Stimulated activated effector memory CD8-positive, alpha-beta T cell treated with anti-CD3 and anti-CD28 coated beads, Interleukin-12 subunit alpha, Interleukin-12 subunit beta, amount 100 ng/mL, for 72 hours (primary cell): ENCODE measurements at places on chromosomes 16 and 17.
A peak's percentile ranks its signal among the peaks of the same experiment; 100 is the strongest.

DNA sequence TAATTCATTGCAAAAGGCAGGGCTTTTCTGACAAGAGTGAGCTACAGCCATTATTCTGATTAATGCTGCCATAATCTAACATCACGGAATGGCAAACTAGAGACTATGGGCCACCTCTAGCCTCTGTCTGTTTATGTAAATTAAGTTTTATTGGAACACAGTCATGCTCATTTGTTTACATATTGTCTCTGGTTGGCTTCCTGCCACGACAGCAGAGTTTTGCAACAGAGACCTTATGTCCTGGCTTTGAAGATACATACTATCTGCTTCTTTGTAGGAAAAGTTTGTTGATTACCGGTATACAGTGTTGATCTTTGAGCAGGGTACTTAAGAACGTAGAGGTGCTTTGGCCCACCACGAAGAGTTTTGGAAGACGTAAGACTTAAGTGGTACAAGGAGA, 715.9 kb upstream of the RBFOX1 start:
- DNase-seq, result no peak

DNA sequence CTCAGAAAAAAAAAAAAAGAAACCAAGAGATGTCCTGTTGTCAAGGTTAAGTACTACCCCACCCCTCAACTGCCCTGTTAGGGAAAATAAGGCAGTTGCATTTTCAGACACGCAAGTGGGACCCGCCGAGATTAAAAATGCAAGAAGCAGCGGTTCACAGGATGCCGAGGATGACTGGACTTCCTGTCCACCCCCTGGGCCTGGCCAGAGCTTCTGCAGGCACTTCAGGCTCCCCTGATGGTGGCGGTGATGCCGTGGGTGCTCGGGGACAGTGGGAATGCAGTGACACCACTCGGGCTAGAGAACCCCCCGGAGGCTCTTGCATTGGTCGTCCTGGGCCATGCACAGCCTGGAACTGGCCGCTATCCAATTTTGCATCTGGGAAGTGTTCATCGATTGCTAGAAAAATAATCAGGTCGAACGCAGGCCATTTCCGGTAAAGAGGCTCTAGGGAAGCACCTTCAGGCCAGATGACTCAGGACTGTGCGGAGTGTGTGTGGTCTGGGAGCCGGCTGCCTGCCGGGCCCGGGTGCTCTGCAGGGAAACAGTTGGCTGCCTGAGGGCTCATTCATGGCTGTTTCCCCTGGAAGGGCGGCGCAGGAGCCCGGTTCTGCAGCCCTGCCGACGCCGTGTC, 13.4 kb upstream of the CRISPLD2 start:
- no peak for DNase-seq

- no peak for DNase-seq
These were observed 1.5 kb downstream of the PIEZO1 start for GRCh38 chr16:88783391-88784073.

DNA sequence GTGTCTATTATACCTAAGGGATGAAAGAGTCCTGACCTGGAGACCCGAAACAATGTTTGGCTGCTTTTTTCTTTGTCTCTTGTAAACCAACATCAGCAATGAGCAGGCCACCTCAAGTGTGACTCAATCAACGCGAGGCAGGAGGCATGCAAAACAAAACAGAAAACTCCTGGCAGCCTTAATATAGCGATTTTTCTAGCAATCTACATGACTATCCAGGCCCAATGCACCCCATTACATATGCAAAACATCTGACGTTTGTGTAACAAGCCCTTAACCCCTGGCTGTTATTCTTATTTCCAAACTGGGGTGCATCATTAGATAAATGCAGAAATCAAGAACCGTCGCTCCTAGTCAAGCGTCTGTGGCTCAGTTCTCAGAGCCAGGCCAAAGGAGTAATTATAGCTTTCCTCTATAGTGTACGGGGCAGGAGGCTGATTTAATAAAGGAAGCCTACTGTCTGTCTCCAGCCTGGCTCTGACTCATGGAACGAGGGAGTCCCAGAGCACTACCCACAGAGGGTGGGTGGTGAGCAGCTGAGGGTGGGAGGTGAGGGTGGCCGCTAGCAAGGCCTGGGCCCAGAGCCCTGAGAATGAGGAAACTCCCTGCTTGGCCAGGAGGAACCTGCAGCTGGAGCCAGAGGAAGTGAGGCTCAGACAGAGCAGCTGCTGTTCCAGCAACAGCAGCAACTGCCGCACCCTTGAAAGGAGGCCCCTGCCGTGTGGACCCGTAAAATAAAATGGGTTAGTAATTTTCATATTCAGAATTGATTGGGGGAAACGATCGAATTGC, 43.9 kb downstream of the CHD9 start:
- DNase-seq, result peak; percentile 20

DNA sequence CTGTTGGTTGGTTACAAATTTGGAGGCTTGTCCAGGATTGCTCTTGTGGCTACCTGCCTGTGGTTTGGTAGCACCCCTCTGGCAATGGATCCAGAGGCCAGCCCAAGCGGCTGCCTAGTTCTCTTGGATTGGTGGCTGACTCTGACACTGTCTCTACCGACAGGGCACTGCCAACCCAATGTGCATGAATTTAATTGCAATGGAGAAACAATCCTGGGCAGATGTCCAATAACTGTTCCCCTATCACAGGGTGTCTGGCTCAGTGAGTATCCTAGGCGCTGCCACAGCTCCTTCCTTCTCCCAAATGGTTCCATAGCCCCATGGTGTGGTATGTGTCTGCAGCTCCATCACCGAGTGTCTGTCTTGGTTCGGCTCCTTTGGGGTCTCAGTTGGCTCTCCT, 19.5 kb downstream of the N4BP1 start:
- no peak for DNase-seq

DNA sequence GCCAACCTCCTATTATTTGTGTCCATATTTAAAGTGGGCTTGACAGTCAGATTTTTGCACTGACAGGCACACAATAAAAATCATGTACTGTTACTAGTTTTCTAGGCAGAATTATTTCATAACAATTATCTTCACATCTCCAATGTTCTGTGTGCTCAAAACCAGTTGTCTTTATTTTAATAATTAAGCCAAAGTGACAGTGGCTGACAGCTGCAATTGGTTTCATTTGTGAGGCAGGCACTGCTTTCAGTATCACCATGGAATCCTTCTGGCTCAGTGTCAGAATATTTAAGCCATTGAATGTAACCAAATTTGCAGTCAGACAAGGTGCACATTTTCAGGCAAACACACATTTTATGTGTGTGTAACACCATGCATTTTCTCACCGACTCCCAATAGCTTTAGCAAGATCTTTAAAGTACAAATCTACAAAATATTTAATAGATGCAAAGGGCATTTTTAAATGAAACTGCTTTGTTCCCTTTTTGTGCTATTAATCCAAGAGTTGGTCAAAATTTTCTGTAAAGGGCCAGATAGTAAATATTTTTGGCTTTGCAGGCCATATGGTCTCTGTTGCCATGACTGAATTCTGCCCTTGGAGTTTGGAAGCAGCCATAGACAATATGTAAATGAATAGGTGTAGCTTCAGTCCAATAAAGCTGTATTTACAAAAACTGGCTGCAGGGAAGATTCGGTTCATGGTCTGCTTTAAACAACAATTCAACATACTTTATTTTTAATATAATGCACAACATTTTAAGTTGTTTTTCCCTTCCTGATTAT, 486.0 kb downstream of the KCNJ2 start:
- DNase-seq, result no peak

- no peak for DNase-seq
These were observed 3.2 kb upstream of the CRHR1 start for GRCh38 chr17:45780921-45781320.

DNA sequence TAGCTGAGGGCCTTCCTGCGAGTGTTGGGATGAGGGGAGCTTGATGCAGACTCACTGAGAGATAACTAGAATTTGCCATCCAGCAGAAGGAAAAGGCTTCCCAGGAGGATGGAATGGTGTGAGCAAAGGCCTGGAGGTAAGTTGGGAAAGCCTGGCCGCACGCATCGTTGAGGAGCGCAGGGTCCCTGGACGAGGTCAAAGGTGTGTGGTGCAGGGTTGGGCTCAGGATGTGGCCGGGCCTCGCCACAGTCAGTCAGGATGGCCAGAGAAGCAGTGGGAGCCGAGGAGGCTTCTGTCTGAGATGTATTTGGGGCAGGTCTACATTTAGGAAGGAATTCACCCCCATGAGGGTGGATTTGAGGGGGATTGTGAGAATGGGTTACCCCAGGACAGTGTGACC, 16.4 kb downstream of the DRC3 start:
- DNase-seq, result no peak

DNA sequence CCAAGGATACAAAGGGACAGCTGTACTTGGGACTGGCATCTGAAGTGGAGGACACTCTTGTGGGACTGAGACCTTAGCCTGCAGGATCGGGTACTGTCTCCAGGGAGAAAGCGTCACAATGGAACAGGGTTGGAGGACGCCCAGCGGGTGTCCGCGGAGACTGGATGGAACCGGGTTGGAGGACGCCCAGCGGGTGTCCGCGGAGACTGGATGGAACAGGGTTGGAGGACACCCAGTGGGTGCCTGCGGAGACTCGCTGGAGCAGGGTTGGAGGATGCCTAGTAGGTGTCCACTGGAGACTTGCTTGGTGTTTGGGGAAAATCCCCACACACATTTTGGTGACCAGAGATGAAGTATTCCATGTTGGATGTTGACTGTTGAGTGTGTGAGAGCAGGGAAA, at the start of gene MYADML2:
Gene MYADML2, minus strand, starts transcription at position 45 of the 400 bp plus-strand sequence. CDS start 5,492 bp downstream, outside the sequence.
- no peak for DNase-seq

GRCh38 chr16:14475370-14476139, 154.5 kb downstream of the PARN start:
- DNase-seq, result no peak

DNA sequence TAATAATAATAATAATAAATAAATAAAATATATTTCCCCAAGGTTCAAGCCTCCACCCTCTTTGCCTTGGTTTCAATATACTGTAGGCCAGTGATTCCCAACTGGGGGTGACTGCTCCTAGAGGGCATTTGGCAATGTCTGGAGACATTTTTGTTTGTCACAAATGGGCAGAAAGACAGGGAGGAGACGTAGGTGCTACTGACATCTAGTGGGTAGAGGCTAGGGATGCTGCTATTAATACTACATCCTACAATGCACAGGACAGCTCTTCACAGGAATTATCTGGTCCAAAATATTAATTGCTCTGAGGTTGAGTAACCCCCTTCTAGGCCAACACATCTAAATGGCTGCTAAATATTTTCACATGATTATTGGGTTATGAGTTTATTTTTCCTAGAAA, 12.8 kb upstream of the PRR14 start:
- no peak for DNase-seq

GRCh38 chr16:86772671-86773353, 194.5 kb downstream of the FOXL1 start:
- no peak for DNase-seq

GRCh38 chr17:71881041-71881440, 239.8 kb upstream of the SOX9 start:
- no peak for DNase-seq

GRCh38 chr17:27950995-27951394, 57.8 kb upstream of the LYRM9 start:
- no peak for DNase-seq

GRCh38 chr16:76583945-76584344, 306.7 kb downstream of the CNTNAP4 start:
- no peak for DNase-seq

- peak; percentile 65 for DNase-seq
These were observed 49.9 kb upstream of the CPNE2 start for GRCh38 chr16:57042157-57043111.

GRCh38 chr16:62225675-62226074, 189.4 kb upstream of the CDH8 start:
- no peak for DNase-seq

DNA sequence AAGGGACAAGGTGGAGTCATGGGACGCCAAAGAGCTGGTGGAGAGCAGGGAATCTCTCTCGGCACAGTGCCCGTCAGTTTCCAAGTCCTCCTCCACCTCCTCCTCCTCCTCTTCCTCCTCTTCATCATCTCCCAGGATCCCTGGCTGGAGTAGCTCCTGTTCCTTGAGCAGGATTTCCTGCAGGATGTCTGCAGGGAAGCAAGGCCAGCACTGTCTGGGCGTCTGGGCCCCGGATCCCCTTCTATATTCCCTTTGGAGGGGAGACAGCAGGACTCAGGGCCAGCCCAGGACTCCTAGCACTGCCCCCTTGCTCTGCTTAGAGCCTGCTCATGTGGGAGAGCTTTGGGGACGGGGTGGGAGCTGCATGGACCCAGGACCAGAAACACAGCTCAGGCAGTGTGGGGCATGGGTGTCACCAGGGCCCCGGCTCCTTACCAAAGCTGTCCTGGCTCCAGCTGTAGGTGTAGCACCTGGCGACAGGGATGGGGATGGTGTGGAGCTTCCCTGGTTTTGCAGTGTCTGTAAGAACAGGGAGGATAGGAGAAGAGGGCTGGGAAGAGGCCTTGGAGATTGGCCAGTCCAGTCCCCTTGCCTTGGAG, 21.3 kb upstream of the PIK3R6 start:
- no peak for DNase-seq

DNA sequence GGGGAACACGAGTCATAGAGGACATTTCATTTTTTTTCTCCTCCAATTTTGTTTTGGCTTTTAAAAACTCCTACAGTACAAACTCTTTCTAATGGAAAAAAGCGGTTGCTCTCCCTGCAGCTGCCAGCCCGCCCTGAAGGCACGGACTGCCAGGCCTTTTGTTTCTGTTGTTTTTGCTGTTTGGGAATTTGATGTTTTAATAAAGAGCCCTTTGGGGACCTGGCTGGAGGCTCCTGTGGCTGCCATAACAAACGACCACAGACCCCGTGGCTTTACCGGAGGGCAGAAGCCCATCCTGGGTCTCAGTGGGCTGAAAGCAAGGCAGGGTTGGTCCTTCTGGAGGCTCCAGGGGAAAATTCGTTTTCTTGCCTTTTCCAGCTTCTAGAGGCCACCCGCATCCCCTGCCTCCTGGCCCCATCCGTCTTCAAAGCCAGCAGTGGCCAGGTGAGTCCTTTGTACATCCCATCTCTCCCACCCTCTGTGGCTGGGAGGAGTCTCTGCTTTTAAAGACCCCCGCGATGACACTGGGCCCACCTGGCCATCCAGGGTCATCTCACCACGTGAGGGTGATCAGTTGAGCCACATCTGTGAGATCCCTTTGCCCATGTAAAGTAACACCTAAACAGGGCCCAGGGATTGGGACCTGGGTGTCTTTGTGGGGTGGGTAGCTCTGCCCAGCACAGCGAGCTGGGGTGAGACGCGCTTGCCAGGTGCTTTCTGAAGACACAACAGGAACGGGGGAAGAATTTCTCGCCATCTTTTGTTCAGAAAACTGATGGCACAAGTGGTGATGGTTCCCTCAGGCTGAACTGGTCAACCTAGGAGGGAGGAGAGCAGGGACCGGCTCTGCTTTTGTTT, 113.9 kb downstream of the BANP start:
- no peak for DNase-seq

- no peak for DNase-seq
These were observed 1033.6 kb downstream of the CDH8 start for GRCh38 chr16:61002479-61003204.
